Brain (organoid and tissue), 16 donors: ENCODE measurements at places on chromosomes 4 and X.

DNA sequence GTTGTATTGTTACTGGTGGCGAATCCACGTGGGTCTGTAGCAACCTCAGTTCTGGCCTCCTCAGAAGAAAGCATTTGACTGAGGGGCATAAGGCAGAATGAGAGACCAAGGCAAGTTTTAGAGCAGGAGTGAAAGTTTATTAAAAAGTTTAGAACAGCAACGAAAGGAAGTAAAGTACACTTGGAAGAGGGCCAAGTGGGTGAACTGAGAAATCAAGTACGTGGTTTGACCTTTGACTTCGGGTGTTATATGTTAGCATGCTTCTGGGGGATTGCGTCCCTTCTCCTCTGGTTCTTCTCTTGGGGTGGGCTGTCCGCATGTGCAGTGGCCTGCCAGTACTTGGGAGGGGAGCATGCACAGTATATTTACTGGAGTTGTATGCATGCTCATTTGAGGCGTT lies 232.7 kb upstream of the GATB start:
- DNase-seq, result no peak

GRCh38 chr4:95198961-95199360 lies 349.8 kb downstream of the UNC5C start:
- no peak for DNase-seq

GRCh38 chrX:7294483-7294882 lies 146.5 kb upstream of the PUDP start:
- no peak for DNase-seq

DNA sequence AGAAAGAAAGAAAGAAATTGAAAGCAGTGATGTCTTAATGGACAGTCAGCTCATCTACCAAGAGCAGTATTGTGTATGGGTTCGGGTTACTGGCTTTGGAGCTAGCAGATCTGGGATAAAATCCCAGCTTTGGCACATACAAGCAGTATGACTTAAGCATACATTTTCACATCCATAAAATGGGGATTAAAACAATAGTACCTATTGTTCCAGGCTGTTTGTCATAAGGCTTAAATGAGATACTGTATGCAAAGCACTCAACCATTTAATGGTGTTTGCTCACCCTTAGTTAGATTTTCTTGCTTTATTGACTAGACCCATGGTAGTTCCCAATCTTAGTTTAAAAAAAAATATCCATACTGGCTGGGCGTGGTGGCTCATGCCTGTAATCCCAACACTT lies 7.8 kb upstream of the TMEM164 start:
- DNase-seq, result no peak

GRCh38 chr4:182828360-182829025 lies 88.7 kb downstream of the DCTD start:
- no peak for DNase-seq

- no peak for DNase-seq
Observed at GRCh38 chr4:56360071-56360470, 27.2 kb downstream of the AASDH start.

GRCh38 chrX:53115550-53115874 lies 21.6 kb downstream of the KANTR start:
- no peak for DNase-seq

- DNase-seq, result peak; percentile 88
Observed at GRCh38 chr4:58063404-58064160, 953.4 kb upstream of the IGFBP7 start.

GRCh38 chr4:109754093-109754857 lies 24.4 kb upstream of the PLA2G12A start:
- DNase-seq, result peak; percentile 8

GRCh38 chrX:67784712-67785111 lies 240.9 kb downstream of the AR start:
- no peak for DNase-seq

DNA sequence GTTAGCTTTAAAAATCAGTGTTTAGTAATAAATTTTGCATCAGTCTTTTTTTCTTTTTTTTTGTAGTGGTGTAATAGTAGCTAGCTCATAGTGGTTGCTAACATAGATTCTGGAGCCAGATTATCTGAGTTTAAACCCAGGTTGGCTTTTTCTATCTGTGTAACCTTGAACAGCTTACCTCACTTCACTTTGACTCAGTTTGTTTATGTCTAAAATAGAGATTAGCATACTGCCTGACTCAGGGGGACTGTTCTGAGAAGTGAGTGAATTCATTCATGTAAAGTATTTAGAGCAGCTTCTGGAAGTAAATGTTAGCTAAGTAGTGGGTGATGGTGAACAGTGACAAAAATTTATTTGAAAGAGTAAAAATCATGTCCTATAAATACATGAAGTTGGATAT lies 32.9 kb downstream of the CPEB2 start:
- DNase-seq, result no peak

GRCh38 chr4:185311113-185311888 lies 84.4 kb downstream of the LRP2BP start:
- no peak for DNase-seq

GRCh38 chrX:78650906-78651437 lies 8.2 kb downstream of the RTL3 start:
- no peak for DNase-seq

GRCh38 chr4:55618546-55619143 lies 17.5 kb downstream of the NMU start:
- DNase-seq, result no peak

DNA sequence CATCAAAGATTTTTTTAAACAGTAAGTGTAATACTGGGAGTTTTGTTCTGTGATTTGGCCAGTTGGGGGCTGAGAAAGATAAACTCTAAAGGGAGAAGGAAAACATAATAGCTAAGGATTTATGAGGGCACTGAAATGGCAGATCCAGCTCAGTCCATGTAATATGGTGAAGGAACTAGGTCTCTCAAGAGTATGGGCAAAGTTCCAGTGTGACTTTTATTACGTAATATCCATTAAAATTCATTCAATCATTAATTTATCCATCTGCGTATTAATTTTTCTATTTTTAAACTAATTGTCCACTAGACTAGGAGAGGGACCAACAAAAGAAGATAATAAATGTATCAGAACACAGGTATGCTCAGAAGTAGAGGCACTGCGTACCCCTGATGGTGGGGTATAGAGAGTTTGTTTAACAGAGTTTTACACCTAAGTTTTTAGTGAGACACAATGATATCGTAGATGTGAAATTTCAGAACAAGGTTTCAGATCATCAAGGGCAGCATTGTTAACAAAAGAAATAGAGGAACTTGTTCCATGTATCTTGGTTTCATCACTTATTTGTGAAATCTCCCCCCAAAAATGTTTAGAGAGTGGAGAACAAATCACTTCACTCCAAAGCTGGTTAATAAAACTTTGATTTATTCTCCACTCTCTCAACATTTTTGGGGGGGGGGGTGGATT lies 351.1 kb downstream of the GRXCR1 start:
- no peak for DNase-seq

DNA sequence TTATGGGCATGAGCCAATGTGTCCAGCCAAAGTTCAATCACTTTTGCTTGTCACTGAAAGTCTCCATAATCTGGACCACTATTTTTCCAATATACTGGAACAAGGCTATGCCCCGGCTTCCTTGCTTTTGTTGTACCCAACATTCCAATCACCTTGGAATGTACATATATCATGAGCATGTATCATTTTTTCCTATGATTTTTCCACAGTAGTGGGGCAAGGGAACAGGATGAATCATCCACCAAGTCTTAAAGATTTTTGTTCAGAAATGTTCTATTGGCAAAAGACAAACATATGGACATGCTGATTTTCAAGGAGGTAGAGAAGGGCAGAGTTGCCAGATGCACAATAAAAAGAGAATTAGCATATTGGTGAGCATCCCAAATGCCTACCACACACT lies 548.1 kb upstream of the INTU start:
- DNase-seq, result no peak

DNA sequence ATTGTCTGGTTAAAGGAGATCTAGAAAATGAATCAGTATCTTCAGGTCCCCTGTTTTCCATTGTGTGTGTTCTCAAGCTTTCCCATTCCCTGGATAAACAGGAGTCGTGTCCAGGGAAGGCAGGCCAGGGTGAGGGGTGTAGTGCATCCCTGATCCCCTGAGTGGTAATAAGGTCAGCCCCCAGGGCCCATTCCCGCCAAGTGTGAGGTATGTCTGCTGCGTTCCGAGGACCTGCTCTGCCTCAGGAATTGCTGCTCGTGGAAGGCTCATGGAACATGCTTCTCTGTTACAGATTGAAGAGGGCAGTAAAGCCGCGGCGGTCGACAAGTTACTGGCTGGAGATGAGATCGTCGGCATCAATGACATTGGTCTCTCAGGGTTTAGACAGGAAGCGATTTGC lies 87.1 kb downstream of the SHROOM2 start:
- DNase-seq, result no peak

DNA sequence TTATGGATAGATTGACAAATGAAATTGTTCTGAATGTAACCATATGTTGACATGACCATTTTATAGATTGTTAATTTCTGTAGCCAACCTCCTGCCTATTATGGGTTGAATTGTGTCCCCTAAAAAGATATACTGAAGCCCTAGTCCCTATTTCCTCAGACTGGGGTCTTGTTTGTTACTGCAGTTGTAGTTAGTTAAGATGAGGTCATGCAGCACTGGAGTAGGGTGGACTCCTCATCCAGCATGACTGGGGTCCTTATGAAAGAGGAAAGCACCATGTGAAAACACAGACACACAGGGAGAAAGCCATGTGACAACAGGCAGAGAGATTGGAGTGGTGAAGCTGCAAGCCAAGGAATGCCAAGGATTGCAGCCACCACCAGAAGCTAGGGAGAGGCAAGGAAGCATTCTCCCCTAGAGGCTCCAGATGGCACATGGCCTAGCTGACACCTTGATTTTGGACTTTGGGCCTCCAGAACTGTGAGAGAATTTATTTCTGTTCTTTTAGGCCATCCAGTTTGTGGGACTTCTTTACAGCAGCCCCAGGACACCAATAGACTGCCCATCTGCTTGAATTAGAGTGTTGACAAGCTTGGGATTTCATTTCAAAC lies 14.0 kb downstream of the MTM1 start:
- DNase-seq, result no peak

DNA sequence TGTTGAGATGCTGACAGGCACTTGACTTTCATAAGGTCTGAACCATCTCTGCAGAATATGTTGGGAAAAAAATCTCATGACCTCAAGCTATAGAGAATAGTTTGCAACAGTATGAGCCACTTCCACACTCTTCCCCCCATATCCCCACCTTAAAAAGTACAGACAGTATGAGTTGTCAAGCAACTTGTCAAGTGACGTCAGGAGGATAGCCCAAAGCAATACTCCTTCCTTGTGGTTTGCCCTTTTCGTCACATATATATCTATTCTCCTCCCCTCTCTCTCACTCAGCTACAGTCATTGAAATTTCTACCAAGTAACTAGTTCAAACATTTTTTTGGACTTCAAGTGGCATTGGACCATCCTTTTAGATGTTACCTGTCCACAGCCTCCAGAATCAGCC lies 67.7 kb downstream of the MCF2 start:
- DNase-seq, result no peak

GRCh38 chrX:40056420-40056819 lies 41.3 kb downstream of the BCOR start:
- no peak for DNase-seq

DNA sequence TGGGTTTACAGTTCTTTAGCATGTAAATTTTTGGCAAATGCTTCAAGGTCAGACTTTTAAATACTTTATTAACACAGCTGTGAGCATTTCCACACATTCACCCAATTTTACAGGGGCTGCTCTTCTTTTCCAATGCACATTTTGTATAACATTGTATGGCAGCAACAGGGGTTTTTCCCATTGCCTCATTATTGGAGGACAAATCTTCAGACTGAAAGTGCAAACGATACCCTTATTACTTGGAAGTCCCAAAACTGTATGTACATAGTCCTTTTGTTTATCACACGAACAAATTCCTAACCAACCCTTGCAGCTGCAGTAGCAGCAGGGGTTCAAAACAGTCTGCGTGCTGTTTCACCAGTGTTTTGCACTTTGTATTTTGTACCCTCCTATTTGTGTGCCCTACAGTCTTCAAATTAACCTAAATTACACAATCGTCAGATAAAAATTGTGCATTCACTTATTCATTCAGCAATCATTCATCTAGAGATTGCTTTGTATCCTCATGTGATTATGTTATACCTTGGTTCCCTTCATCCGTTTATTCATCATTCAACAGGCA lies 330.7 kb upstream of the RASGEF1B start:
- no peak for DNase-seq

GRCh38 chr4:40466789-40467188 lies 131.7 kb downstream of the CHRNA9 start:
- DNase-seq, result no peak

DNA sequence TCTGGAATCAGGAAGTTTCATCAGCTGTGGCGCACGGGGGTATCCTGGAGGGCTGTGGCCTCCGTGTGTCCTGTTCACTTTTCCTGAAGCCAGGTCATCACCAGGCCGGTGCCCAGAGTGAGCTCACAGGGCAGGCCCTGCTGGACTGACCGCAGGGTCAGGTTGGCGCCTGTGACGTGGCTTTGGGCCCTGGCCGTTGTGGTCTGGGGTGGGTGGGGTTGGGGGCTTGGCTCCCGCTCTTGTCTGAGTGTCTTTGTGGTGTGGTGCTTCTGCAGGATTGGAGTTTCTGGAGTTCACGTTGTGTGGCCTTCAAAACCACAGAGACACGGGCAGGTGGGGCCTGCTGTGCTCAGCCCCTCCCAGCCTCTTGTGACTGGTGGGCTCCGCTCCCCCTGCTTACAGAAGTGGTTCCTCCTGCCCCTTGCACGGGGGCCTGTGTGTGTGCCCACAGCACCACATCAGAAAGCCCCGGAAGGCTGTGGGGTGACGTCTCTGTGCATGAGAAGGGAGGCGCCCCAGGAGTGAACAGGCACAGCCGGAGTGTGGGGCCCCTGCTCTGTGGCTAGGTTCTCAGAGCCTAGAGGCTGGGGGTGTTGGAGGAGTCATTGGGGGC lies 9.5 kb downstream of the RGS12 start:
- DNase-seq, result no peak

DNA sequence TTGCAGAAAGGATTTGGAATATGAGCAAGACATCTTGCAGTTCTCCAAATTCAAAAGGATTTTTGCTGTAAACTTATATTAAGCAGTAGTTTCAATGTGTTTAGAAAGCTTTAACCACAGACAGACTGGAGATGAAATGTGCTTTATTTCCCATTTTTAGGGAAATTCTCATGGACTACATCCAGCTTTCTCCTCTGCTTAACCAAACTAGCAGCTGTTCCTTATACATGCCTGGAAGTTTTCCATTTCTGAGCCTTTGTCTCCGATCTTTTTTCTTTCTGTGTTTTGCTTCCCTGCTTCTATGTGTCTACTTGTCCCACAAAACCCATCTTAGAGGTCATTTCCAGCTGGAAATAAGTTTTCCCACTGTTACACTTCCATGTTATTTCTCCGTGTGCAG lies 41.6 kb downstream of the TMA16 start:
- DNase-seq, result no peak

GRCh38 chr4:123506011-123506695 lies 109.6 kb downstream of the SPRY1 start:
- no peak for DNase-seq

- DNase-seq, result no peak
Observed at GRCh38 chr4:17018013-17018412, 119.6 kb upstream of the LDB2 start.

GRCh38 chr4:88843067-88843685 lies 145.5 kb upstream of the NAP1L5 start:
- DNase-seq, result no peak

DNA sequence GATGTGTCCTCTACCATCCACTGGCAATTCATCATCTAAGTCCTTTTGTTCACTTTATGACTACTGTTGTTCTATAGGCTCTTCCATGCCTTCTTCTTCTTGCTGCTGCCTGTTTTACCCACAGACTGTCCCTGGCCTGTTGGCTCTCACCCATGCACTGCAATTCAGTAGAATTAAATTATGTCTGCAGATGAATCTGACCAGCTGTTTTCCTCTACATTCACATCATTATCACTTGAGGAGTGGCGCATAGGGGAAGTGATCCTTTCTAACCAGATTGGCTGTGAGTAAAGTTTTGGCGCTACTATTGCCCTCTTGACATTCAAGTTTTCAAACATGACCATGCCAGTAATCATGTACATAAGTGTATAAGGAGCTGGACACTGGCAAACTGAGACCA lies 91.7 kb downstream of the FRMPD4 start:
- DNase-seq, result no peak
